ENCODE measurements at places on chromosomes 2 and 18.

DNA sequence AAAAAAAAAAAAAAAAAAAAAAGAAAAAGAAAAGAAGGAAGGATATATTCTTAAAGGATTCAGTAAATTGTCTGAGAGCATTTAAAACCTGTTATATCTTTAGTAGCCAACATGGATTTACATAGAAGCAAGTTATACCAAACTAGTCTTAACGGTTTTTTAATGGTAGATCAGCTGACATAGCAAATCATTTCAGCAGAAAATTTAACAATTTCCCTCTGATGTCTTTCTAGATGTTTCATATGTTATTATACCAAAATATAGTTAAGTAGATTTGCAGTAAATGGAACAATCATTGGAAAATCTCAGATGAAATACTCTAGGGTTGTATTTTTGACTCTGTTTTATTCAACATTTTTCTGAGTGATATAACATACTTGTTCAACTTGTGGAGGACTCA lies 72.9 kb downstream of the BABAM2 start:
- no peak for DNase-seq

- DNase-seq: no peak
Observed at GRCh38 chr2:95362486-95362885, 40.0 kb upstream of the FAHD2A start.

DNA sequence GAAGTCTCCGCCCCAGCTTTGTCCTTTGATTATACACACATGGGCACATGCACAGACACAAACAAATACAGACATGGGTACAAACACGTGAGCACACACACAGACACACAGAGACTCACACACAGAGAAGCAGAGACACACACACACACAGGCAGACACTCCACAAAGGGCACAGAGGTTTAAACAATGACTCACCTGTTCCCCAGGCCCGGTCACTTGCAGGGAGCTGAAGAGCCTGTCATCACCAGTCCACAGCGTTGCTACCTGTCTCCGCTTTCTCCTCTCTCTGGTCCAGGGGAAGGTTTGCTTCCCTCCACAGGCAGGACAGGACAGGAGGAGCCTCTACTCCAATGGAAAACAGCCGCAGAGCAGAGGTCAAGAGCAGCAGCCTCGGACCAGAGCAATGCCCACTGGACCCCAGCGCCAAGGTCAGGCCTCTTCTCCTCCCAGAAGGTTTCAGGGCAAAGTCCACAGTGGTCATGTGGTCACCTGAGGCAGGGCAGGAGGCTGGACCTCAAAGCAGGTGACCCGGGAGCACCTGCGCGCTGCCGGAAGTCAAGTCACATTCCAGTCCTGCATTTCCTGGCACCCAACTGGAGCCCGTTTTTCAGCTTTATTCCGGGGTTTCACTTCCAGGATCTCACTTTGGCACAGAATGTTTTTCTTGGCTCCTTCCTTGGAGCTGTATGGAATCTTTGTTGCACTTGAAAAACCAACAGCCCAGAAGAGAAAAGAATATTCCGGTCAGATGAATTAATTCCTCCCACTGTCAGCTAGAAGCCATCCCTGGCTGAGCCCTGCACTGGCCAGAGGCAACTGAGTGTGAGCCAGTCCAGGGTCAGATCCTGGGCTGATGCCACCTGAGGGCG lies at the start of gene RAB17:
TSS of gene RAB17 (minus strand) at position 463 of the 869 bp plus-strand sequence. CDS start 4,580 bp downstream, outside the sequence.
- DNase-seq: no peak

- DNase-seq: no peak
Observed at GRCh38 chr18:45321520-45321919, 293.8 kb upstream of the SLC14A2 start.

DNA sequence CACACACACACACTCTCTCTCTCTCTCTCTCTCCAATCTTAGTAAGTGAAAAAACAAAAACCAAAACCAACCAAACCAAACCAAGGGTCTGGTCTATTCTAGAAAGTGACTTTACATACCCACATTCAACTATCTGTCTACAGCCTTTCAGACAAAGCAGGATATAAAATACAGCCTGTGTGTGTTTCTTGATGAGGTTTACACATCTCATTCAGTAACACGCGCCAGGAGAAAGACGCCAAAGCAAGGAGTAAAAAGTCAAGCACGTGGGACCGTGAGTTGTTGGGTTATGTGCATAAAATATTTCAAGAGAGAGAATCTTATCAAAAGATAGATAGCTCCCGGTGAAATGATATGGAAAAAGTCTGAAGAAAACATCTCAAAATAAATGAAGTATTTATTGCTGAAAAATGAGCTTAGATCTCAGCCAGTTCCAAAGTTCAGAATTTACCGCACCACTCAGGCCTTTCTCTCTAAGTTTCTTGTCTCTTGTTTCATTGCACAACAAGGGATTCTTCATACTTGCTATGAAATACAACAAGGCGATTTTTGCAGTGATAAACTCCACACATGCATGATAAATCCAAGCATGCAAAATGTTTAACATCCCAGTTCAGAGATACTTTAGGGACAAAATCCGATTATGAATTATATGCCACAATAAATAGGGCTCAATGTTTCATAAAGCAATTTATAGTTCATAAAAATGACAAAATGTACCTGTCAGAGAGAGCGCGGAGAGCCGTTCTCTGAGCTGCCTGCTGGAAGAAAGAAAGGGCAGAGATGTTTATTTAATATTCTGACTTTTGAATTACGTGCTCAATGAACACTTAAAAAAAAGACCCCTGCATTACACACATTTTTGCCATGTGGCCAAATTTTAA lies 159.3 kb upstream of the REV1 start:
- no peak for DNase-seq

- DNase-seq: no peak
Observed at GRCh38 chr2:54422072-54422581, 34.0 kb upstream of the SPTBN1 start.

- no peak for DNase-seq
Observed at GRCh38 chr2:231110551-231110950, 14.3 kb downstream of the HTR2B start.

- DNase-seq: no peak
Observed at GRCh38 chr2:27320958-27321543, 1.8 kb downstream of the MPV17 start.

- no peak for DNase-seq
Observed at GRCh38 chr18:23494992-23495391, 8.3 kb upstream of the RMC1 start.

DNA sequence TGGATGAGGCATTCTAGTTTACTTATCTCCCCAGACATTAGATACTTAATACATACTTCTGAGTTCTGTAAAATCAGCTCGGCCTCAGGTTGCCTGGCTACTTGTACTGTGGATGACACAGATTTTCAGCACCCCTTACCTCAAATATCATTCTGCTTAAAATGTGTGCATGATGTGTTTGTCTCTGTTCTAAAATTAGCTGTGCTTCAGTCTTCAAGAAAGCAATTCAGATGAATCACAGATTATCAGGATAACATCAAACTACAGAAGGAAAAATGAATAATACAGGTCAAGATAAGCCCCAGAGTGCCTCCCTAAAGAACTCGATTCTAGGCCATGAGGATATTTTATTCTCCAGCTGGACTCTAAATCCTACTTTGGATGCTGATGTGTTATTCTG lies 21.3 kb upstream of the MAPRE2 start:
- DNase-seq: no peak

GRCh38 chr2:30871980-30872789 lies 64.9 kb upstream of the CAPN13 start:
- DNase-seq: no peak

DNA sequence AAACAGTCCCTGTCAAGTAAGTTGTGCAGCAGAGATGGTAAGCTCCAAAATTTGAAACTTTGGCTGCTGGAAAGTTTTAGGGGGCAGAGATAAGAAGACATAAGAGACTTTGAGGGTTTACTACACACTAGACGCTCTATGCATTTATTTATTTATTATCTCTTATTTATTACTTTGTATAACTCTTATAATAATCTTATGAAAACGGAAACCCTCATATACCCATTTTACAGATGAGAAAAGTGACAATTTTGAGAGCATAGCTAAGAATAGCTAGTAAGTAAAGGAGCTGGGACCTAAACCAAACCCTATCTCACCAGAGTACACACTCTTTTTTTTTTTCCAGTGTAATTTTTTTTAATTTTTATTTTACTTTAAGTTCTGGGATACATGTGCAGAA lies 112.8 kb upstream of the PKDCC start:
- DNase-seq: no peak

DNA sequence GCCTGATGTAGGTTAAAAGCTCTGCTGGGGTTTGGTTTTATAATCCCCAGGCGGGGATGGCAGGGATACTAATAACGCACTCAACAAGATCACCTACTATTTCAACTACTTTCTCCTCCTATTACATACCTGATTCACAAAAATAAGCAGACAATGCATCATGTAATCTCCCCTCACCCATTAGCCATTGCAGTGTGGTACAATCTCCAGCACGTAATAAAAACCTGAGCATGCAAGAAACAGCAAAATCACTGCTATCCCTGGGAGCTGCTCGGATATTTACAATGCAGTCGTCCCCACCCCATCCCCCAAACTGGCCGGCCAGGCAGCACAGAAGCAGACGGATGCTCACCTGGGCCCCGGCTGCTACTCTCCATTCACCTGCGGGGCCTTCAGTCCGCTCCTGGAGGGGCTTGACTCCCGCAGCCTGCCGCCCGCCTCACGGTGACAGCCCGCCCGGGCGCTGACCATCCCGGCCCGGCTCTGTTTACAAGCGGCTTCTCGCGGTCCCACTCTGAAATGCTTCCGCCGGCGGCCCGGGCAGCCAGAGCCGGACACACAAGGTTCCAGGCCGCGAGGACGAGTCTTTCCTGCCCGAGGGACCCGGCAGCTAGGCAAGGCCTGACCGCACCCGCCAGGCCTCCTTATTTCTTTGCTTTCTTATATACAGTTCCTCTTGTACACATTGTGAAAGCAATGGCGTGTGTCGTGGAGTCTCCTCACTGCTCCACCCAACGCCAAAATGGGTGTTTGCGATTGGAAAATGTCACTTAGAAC lies at the start of gene PLEKHM3:
TSS of gene PLEKHM3 (minus strand) at position 491 of the 777 bp plus-strand sequence. CDS start 23,888 bp downstream, outside the sequence.
- DNase-seq: peak; percentile 81

GRCh38 chr2:212154477-212154878 lies 384.1 kb downstream of the ERBB4 start:
- no peak for DNase-seq

DNA sequence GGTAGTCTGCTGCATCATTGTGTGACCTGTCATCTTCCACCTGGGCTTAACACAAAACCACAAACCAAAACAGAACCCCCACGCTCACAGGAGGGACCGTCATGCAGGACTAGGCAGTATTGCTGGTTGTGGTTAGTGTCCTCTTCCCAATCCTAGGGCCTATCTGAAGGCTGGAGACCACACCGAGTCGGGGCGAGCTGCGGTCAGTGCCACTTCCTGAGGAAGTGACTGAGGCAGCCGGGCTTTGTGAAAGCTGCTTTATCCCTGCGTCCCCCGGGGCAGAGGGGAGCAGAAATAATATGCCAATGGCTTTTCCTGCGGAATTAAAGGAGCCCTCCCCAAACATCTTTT lies 22.9 kb downstream of the ZNF532 start:
- DNase-seq: no peak

- no peak for DNase-seq
Observed at GRCh38 chr2:74001781-74002504, 17.2 kb downstream of the TET3 start.

DNA sequence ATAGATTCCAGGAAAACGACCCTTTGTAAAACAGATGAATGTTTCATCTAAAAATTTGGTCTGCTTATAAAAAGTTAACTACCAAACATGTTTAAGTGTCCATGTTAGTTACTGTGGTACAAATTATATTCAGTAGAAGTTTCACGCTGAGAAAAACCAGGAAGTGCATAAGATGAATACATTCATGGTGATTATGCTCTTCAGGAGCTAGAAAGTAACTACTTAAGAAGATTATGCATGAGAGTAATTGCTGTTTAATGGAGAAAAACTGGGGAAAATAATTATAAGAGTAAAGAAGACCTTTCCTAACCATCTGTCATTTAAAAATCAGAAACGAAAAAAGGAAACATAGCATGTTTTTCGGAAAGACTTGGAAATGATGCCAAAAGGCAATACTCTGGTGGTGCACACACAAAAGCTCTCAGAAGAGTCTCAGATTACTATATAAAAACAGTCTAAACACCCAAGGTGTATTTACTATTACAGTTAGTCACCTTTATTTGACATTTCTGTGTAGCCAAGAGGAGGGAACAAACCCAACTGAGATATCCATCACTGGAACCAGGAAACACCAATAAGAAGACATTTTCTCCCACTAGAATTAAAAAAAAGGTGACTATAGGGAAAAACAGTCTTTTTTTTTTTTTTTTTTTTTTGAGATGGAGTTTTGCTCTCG lies 38.8 kb upstream of the METTL21A start:
- no peak for DNase-seq

GRCh38 chr2:235544689-235544969 lies 50.8 kb downstream of the AGAP1 start:
- no peak for DNase-seq

DNA sequence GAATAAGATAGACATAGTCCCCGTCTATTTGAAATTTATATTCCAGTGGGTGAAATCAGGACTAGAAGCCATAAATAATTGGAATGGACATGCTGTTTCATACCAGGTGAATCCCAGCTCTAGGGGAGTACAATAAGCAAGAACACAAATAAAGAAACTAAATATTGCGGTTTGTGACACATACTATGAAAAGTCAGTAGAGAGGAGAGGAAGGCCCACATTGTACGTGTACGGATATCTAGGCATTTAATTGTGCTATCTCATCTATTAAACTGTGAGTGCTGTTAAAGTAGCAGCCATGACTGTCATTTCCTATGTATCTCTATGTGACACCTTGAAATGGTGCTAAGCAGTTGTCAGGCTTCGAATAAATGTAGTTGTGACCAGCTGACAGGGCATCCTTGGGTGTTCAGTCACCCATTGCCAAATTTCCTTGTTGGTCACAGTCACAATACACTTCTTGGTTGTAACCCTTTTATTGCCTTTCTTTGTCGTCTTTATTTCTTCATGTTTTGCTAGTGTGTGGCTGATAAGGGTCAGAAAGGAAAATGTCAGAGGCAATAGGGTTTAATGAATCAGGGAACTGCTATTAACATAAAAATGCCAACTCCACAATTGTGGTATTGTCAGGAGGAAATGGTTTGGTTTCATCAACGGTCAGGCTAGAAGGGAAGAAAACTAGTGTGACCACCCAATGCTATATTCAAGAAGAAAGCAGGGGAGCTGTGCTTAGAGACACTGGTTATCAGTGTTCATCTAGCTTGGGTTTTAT lies 31.5 kb downstream of the CPO start:
- no peak for DNase-seq

DNA sequence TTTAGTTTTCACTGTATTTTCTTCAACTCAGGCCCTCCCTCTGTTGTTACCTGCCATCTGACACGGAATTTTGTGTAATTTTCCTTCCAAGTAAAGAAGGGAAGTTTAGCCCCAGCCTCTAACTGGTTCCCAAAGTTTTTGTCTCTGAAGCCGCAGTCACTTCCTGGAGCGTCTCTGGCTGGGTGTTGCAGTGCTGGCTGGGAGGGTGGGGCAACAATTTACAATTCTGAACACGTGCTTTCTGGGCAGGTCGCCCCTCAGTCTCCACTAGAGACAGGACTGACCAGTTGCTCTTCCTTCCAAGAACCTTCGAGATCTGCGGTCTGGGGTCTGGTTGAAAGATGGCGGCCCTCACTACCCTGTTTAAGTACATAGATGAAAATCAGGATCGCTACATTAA lies 3.5 kb downstream of the CNDP2 start:
- DNase-seq: peak; percentile 46

Data from CD4-positive, alpha-beta T cell treated with Interleukin-15 for 4 hours (primary cell).